ENCODE measurements at places on chromosomes 1 and 21.

DNA sequence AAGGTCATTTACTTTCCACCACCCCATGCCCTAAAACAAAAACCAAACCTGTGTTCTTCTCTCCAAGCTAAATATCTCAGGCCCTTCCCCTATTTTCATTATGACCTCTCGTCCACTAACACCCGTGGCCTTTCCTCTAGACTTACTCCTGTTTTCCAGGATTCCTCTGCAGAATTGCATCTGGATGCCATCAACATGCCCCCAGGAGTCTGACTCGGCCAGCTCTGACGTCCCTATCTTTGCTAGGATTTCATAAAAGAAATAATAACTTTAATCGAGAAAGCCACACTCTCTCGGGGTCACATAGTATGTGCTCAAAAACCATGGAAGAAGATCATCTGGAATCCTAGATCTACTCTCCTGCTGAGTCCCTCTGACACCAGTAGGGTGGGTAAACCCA, 13.5 kb downstream of the FAM89A start:
- DNase-seq, result no peak

- no peak for DNase-seq
Measured at GRCh38 chr1:17290553-17290952, 17.4 kb upstream of the PADI4 start.

GRCh38 chr21:42547001-42547905, 33.6 kb downstream of the SLC37A1 start:
- DNase-seq, result no peak

- no peak for DNase-seq
Measured at GRCh38 chr21:14064296-14064645, 146.5 kb downstream of the LIPI start.

DNA sequence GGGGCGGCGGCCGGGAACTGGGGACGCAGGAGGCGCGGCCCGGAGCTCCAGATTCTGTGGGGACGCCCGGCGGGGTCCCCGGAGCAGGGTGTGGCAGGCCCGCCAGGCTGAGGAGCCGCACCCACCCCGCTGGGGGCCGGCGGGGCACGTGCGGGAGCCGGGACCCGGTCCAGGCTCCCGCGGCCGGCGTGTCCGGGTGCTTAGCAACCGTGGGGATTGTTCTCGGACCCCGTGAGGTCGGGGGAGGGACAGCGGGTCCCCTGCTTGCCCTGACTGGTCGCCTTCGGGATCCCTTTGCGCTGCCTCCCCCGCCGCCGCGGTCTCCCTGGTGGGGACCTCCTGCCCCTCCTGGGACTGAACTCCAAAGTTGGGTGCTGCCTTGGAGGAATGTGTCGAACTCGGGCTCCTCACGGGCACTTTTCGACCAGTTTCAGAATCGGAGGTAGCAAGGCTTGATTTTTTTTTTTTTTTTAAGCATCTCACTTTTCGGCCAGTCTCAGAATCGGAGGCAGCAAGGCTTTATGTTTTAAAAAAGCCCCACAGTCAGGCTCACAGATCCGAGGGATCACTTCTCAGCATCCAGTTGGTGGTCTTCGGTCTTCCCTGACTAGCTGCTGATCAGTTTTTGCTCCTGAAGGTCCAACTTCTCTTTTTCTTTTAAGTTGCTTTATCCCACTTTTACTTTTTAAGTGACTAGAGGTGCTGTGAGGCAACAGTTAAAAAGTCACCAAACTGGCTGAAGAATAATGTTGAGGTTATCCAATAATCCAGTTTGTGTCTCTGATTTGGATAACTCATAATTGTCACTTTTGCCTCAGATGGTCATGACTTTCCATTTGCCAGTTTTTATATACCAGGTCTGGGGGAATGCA, 648 bp downstream of the FAM76A start:
- DNase-seq, result peak; percentile 18

GRCh38 chr1:184608581-184608980, 146.1 kb downstream of the EDEM3 start:
- no peak for DNase-seq

- DNase-seq, result no peak
Measured at GRCh38 chr1:90761781-90762589, 44.9 kb upstream of the BARHL2 start.

- no peak for DNase-seq
Measured at GRCh38 chr1:166920561-166921475, 44.8 kb upstream of the TADA1 start.

DNA sequence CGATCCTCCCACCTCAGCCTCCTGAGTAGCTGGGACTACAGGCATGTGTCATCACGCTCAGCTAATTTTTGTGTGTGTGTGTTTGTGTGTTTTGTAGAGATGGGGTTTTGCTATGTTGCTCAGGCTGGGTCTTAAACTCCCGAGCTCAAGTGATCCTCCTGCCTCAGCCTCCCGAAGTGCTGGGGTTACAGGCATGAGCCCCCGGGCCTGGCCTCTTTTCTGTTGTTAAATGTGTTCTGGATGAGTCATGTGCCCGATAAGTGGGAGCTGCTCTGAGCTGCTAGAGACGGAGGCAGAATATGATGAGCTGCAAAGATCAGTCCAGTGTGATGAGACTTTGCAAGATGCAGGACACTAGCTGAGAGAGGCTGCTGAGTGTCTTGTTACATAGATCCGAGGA, 75.5 kb downstream of the VPS13D start:
- DNase-seq, result no peak

DNA sequence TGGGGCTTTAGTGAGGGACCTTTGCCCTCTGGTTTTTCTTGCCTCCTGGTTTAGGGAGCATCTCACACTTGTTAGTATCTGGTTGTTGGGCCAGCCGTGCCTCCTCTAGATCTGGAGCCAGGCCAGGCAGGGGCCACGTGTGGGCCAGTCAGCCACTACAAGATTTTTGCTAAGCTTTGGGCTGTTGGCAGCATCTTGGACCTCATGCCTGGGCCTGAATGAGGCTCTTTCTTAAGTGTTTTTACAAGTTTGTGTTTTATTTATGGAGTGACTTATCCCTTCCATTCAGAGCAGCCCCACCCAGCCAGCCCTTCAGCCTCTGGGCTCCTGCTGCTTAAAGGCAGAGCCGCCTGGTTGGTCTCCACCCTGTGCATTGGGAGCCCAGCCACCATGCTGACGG, 1.6 kb upstream of the SH3BGRL3 start:
- DNase-seq, result no peak

GRCh38 chr1:224317383-224318045, 12.5 kb downstream of the NVL start:
- DNase-seq, result no peak

GRCh38 chr1:156025876-156026275, 5.1 kb upstream of the SSR2 start:
- peak; percentile 17 for DNase-seq

DNA sequence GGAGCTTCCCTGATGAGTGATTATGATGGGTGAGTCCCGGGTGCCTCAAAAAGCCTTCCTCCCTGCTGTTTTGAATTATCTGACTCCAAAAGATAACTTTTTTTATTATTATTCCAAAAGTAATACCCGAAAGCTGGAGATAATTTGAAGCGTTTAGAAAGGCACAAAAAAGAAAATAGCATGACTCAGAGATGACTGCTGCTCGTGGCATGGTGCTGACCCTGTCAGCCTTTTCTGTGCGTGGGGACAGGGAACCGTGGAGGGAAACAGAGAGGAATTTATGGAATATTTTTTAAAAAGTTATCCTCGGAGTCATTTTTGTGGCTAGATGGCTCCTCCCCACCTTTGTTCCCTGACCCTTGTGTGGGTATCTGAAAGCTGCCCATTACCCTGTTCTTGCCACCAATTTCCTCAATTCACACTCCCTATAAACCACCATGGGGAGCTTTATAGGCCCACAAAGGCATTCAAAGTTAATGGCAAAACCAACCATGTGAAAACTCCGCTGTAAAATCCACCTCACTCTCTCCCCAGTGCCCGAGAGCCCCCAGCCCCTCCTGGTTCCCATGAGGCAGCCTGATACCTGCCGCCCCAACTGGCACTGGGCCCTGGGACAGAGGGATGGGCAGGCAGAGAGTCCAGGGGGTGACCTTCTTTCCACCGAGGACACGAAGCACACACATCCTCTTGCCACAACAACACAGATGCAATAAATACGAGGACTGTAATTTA, 37.5 kb downstream of the IGSF21 start:
- DNase-seq, result no peak

- DNase-seq, result peak; percentile 82
Measured at GRCh38 chr1:15949453-15950245, 26.3 kb downstream of the ZBTB17 start.

GRCh38 chr1:229075217-229075616, 195.7 kb upstream of the RAB4A start:
- DNase-seq, result no peak

DNA sequence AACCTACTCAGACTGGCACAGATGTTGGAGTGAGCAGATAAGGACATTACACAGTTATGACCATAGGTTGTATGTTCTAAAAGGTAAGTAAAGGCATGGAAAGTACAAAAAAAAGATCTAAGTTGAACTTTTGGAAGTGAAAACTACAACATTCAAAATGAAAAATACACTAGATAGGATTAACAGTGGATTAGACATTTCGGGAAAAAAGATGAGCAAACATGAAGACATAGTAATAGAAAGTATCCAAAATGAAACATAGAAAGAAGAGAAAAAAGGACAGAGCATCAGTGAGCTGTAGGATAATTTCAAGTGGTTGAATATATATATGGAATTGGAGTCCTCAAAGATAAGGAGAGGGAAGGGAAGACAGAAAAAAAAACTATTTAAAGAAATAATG, 34.0 kb upstream of the CR2 start:
- DNase-seq, result no peak

GRCh38 chr21:21851657-21852056, 853.4 kb downstream of the NCAM2 start:
- no peak for DNase-seq

DNA sequence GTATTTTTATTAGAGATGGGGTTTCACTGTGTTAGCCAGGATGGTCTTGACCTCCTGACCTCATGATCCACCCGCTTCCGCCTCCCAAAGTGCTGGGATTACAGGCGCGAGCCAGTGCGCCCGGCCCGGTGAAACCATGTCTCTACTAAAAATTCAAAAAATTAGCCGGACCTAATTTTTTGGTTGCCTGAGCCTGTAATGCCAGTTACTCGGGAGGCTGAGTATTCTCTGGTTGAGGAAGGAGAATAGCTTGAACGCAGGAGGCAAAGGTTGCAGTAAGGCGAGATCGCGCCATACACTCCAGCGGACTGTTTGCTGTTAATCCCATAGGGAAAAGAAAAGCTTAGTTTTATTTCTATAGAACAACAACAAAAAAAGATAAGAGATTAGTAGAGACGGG, 29.9 kb upstream of the HJV start:
- no peak for DNase-seq

DNA sequence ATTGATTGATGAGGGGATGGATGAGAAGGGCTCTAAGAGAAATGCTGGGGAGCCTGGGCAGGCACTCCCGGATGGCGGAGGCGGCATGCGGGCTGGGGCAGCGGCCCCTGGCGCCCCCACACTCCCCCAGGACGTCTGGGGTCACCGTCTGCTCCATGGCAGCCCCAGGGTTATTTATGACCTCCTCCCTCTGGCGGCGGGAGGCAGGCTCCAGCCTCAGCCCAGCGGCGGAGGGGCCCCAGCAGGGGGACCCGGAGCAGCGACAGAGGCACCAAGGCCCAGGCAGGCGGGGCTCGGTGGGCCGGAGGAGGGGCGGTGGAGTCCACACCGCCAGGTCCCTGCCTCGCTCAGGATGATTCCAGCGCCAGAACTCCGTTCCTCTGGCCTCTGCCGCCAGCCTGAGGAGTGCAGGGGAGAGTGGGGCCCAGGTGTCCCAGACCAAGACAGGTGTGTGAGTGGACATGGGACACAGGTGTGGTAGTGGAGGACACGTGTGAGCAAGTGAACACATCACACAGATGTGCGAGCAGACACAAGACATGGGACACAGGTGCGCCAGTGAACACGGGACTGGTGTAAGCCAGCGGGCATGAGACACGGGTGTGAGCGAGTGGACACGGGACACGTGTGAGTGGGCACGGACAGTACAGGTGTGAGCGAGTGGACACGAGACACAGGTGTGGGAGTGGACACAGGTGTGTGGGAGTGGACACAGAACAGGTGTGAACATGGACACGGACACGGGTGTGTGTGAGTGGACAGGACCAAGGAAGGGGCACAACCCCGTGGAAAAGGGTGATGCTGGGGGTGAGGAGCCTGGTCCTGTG, 2.5 kb upstream of the SAMD11 start:
- no peak for DNase-seq

- no peak for DNase-seq
Measured at GRCh38 chr21:35128536-35128935, 79.4 kb upstream of the RUNX1 start.
